ENCODE measurements at places on chromosomes 2 and 18.

GRCh38 chr2:136613096-136613495 is 152.2 kb upstream of the THSD7B start:
- DNase-seq: no peak

DNA sequence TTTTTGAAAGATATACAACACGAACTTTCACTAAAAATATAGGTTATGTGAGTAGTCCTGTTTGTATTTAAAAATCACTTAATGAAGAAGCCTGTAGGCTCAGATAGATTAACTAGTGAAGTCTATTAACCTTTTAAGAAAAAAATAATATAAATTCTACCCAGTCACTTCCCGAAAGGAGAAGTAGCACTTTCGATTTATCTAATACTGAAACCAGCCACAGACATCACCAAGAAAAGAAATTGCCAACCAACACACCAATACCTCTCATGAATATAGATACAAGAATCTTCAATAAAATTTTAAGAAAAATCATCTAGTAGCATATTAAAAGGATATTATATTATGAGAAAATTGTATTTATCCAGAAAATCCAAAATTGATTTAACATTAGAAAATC is 160.5 kb downstream of the GALNT13 start:
- no peak for DNase-seq

- no peak for DNase-seq
Measured at GRCh38 chr18:13712400-13713131, 13.8 kb downstream of the FAM210A start.

DNA sequence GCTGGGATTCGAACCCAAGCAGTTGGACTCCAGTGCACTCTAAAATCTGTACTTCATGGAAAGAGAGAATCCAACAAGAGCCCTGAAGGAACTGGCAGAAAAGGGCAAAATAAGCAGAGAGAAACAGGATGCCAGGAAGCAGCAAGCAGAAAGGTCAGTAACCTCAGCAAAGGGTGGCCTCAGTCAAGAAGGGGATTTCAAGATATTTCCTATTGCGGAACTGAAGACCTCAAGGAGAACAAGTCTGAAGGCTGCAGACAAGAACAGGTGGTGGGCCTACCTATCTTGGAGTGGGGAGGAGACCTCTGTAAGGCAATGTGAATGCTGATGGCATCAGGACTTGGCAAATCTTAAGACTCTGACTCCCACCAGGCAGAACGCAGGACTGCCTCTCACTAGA is 20.1 kb upstream of the MREG start:
- no peak for DNase-seq

- no peak for DNase-seq
Measured at GRCh38 chr2:55224761-55225261, 7.3 kb downstream of the CLHC1 start.

DNA sequence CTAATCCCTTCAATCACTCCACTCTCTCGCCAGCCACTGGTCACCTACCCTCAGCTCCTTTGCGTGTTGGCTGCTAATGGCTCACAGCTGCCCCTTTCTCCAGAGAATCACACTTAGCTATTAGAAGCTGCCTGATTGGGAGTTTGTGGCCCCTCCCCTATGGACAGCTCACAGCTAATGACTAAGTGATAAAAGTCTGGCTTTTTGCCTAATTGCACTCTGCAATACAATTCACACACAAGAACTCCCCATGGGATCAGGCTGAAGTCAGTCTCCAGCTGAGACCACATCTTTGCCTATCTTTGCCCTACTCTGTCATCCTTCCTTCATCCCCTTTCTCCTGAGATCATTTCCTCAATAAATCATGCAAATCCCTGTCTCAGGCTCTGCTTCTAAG is 701.9 kb upstream of the RAB6C start:
- DNase-seq: no peak

- no peak for DNase-seq
Measured at GRCh38 chr2:88187038-88187676, 17.0 kb downstream of the THNSL2 start.

DNA sequence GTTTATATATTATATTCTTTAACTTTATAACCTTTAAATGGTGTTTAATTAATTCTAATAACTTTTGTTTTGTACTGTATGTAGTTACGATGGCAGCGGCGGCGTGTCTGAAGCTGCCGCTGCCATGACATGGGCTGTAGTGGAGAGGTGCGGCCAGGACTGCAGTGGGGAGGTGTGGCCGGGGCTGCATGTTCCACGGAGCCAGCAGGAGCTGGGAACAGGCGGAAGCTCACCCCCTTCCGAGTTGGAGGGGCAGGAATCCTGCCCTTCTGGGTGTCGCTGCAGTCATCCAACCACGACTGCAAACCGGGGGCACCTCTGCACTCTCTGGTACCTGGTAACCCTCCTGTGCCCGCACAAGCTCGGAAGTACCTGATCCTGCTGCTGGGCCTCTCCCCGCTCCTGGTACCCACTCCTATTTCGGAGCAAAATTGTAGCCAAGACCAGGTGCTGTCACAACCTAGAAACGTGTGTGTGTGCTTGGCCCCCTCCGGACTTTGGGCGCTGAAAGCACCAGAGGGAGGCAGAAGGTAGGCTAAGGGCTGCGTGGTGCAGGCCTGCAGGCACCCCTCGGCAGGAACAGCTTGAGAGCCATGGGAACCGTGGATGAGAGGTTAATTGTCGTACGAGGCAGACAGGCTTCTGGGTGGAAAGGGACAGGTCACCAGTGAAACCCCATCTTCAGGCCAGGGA is 1329.7 kb upstream of the SLC39A10 start:
- DNase-seq: no peak

DNA sequence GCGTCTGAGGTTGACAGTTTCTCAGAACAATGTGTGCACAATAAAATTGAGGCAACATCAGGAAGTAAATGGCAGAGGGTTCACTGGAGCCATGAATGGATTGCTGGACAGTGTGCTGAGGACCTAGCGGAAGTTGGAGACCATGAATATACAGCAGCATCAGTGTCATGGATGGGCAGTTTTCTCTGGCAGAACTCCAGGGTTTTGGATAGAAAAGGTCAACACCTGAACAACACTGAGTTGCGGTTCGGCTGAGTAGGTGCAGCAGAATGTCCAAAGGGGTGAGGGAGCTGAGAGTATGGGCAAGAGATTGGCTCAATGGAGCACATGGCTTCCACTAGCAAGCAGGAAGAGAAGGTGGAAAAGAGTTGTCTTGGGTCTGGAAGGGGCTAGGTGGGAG is 73.7 kb downstream of the DNER start:
- DNase-seq: no peak

DNA sequence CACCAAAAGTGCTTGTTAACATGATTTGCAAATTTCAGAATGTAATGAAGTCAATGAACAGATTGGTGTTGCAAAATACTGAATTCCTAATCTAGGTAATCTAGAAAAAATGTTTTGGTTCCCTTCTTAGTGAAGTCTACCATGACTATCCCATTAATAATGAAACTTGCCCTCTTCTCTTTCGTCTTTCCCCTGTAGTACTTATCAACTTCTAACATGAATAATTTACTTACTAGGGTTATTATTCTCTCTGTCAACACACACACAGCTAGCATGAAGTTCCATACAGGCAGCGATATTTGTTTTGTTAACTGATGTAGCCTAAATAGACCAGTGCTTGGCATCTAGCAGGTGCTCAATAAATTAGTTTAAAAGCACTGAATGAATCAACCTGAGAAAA is 160.2 kb downstream of the NCK2 start:
- DNase-seq: no peak

GRCh38 chr2:237315170-237315828 is 98.7 kb downstream of the COL6A3 start:
- no peak for DNase-seq
